ENCODE measurements at places on chromosomes 6 and 20.

GRCh38 chr6:142087950-142088857 lies 44.5 kb upstream of the GJE1 start:
- no peak for ATAC-seq

DNA sequence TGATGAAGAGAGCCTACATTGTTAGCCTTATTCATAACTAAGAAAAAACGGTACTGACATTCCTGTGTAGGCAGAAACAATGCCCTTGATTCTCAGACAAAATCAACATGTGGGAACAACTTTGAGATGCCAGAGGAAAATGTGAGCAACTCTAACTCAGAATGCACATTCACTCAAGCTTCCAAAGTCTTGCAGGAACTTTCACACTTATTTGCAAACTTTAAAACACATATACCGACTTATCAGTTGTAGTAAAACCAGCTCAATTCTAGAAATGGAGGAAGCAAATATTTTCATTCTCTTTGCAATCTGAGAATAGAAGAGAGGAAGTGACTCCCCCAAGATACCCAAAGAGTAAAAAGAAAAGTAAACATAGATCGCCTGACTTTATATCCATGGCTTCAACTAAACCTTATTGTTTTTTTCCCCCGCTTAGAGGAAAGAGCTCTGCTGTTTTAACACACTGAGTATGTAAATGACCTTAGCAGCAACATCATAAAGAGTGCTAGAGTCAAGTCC lies 117.6 kb downstream of the EPB41L2 start:
- no peak for ATAC-seq

DNA sequence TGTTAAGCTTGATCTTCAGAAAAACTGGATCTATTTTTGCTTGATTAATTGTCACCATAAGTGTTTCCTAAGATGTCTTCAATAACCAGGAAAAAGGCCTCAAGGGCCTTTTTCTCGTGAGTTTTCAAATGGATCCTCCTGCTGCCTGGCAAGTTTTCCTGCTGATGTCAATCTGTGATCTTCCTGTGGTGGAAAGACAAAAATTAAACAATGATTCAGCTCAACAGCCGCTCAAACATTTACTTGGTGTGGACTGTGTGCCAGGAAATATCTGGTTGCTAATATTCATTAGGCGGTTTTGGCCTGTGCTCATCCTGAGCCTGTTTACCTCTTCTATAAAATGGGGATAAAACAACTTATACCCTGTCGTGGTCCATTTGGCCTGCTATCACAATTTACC lies 35.4 kb upstream of the SSTR4 start:
- no peak for ATAC-seq

DNA sequence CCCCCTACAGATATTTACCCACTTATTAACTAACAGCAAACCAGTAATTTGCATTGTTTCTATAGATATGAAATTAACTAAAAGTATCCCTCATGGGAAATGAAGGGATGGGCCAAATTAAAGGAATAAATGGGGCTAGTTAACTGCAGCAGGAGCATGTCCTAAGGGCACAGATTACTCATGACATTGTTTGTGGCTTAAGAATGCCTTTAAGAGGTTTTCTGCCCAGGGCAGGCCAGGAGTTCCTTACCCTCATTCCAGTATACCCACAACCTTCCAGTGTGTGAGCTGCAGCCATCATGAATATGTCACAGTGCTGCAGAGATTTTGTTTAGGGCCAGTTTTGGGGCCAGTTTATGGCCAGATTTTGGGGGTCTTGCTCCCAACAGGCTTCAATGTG lies 1101.9 kb downstream of the PRIM2 start:
- no peak for ATAC-seq

GRCh38 chr20:52171025-52171424 lies 20.6 kb downstream of the ZFP64 start:
- no peak for ATAC-seq

GRCh38 chr20:21526776-21527175 lies 12.9 kb upstream of the NKX2-2 start:
- ATAC-seq, result no peak

GRCh38 chr20:48398506-48399449 lies 429.0 kb downstream of the PREX1 start:
- no peak for ATAC-seq

GRCh38 chr20:62369815-62370114 lies 2.7 kb upstream of the LAMA5 start:
- ATAC-seq, result no peak

DNA sequence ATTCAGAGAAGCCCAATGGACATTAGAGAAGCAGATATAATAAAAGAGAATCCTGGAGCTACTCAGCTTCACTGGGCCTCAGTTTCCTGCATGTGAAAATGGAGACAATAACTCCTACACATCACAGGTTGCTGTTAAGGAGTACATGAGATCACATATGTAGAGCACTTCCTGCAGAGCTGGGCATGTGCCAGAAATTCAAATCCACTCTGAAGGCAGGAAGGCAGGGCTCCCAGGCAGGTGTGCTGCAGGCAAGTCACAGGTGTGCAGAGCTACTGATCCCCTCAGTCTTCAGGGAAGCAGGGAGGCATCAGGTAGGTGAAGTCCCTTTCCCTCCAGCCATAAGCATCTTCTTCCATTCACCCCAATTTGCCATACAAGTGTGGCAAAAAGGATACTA lies 48.0 kb downstream of the DST start:
- no peak for ATAC-seq

DNA sequence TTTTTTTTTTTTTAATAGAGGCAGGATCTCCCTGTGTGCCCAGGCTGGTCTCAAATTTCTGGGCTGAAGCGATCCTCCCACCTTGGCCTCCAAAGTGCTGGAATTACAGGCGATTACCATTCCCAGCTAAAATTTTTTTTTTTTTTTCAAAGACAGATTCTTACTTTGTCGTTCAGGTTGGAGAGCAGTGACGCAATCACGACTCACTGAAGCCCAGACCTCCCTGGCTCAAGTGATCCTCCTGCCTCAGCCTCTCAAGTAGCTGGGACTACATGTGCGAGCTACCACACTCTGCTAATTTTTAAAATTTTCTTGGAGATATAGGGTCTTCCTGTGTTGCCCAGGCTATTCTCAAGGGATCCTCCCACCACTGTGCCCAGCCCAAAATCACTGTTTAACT lies 58.0 kb upstream of the MYO6 start:
- ATAC-seq, result no peak

DNA sequence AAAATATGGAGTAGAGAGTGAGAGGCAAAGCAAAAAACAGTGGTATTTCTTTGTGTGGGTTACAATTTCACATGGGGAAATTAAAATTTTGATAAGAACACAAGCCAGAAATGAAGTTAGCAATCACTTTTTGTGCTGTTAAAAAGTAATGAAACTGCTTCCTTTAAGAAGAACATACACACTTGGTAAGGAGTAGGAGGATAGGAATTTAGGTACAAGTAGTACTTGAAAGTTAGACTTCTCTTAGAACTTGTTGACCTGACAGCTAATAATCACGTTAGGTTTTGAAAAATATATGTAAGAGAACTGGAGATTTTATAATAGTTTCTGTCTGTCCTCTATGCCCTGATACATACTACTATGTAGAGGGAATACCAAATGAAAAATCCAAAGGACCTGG lies 260.8 kb downstream of the ADGRB3 start:
- no peak for ATAC-seq

- no peak for ATAC-seq
Observed at GRCh38 chr6:106773996-106774629, 144.7 kb downstream of the QRSL1 start.

DNA sequence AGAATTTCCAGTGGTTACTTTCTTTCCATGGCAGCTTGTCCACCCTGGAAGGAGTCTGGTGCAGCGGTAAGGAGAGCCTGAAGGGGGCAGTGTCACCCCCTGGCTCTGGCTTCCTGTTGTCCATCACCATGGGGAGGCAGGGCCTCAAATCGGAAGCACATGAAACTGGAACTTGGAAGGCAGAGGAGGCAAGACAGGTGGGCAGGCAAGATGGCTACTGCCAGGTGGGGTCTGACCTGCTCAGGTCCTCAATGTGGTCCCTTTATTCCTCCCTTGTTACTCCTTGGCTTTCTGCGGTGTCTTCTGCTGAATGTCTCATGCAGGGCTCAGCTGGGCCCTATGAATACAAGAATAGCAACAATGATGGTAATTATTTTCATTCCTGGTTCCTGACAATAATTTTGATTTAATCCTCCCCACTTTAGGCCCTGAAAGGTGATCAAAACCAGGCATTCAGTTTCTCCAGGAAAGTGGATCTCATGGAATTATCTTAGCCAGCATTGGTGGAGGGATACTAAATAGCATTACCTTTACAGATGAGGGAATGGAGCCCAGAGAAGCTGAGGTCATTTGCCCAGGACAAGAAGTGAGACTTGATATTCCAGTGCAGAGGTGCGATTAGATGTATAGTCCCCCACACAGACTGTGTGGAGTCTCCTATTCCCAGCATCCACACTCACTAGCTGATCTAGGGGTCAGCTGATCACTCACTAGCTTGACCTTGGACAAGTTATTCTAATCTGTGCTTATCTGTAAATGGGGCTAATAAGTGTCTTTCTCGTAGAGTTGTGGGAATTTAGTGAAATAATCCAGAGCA lies 17.6 kb upstream of the SNAI1 start:
- peak; percentile 69 for ATAC-seq

- no peak for ATAC-seq
Observed at GRCh38 chr6:8526624-8527023, 91.3 kb upstream of the SLC35B3 start.

DNA sequence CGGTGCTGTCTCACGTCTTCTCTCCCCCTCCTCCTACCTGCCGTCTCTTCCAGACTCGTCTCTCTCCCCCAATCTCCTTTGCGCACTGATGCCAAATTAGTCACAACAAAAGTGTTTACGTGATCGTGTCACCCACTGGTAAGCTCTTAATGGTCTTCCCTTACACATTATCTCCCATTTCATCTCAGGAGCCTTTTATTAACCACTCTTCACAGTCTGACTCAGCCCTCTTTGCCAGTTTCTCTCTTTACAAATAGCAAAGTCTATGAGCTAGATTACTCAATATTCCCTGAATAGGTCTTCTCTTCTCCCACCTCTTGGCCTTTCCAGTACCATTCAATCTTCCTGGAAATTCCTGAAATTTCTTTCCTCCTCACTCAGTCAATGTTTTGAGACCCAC lies 247.0 kb downstream of the ESR1 start:
- peak; percentile 58 for ATAC-seq

DNA sequence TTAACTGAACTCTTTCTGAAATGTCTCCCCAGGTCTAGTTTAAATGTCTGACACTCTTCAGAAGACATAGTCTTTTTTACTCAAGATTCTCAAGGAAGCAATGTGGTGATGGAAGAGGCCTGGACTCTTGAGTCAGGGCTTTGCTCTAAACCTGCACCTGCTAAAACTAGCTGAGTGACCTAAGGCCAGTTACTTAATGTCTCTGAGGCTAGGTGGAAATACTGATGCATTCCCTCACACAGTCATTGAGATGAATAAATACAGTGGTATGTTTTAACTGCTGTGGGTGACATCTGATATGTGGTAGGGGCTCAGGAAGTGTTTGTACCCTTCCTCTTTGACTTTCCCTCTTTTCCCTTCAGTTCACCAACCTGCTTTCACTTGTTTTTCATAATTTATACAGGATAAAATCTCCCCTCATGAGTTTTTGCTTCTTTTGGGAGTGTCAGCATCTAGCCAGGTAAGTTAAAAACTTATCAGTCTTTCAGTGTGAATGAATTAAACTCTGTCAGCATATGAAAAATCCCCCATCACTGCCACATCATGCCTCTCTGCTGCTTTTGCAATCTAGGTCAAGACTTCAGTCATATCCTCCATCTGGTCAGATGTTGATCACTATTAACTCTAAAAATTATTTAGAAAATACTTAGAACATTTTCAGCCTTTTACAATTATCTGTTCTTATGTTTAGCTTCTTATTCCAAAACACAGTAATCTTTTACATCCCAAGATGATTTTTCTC lies 178.7 kb upstream of the TNFAIP3 start:
- ATAC-seq, result peak; percentile 79

DNA sequence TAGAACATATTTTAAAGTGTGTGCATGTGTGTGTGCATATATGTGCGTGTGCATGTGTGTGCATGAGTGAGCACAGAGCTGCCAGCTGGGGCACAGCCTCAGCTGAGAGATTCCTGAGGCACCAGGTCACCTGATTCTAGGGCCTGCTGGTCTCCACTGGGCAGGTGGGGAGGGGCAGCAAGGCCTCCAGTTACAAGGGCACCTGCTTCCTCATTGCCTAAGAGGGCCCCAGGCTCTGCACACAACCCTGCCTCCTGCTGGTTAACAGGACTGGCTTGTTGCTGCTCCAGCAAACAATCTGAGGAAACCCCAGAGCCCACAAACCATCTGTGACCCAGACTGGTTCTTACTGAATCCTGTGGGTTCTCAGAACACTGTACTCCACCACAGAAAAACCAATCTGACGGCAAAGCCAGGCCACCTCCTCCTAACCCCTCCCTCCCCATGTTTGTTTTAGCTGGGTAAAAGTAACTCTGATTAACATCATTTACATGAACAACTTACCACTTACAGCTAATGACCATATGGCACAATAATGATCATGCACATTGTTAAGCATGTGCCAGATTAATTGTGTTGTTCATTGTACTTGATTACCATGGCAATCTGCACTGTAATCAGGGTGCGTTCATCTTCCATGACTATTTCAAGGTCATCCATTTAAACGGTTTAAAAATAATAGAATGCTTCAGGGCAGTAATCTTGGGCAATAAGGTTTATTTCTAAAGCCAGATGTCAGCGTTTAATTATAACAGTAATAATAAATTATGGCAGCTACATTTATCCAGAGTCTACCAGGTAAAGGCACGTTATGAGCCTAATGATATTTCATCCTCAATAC lies 23.1 kb upstream of the UBE2J1 start:
- ATAC-seq, result peak; percentile 86

DNA sequence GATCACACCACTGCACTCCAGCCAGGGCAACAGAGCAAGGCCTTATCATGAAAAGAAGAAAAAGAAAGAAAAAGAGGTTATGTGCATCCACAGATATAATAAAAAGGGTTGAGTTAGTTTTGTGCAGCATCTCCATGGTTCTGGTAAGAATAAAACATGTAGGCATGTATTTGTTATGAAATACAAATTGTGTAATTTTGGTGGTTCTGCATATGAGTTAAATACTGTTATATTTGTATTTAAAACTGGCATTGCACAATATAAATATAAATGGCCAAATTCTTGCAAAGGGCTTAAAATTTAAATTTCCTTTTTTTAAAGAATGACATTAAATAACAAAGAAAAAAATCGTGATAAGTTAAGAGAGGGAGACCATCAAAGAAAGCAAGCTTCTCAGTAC lies 159.1 kb upstream of the PREP start:
- no peak for ATAC-seq

Measured in activated T-helper 17 cell treated with anti-CD3 and anti-CD28 coated beads, Interleukin-2, amount 50 U/mL, for 72 hours (primary cell).